ENCODE measurements at places on chromosomes 5 and 9.

GRCh38 chr9:137564817-137565411, 13.2 kb downstream of the MRPL41 start:
- no peak for DNase-seq

DNA sequence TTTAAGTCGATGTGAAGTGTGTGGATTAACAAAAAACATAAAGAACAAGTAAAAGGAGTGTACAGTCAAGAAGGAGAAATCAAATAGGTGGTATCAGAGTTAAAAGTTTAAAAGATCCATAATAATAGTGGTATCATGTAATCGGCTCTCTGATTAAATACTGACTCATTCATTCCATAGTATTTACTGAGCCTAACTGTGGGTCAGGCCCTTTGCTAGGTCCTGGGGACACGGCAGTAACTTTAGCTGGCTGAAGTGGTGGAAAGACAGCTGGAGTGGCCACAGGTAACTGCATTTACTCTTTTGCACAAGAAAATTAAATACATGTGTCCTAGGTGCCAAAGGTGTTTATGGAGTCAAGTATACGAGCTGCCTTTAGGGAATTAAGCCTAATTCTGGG, 124.0 kb downstream of the GNAQ start:
- DNase-seq = no peak

GRCh38 chr5:119072496-119072895, 1.6 kb downstream of the DMXL1 start:
- no peak for DNase-seq

DNA sequence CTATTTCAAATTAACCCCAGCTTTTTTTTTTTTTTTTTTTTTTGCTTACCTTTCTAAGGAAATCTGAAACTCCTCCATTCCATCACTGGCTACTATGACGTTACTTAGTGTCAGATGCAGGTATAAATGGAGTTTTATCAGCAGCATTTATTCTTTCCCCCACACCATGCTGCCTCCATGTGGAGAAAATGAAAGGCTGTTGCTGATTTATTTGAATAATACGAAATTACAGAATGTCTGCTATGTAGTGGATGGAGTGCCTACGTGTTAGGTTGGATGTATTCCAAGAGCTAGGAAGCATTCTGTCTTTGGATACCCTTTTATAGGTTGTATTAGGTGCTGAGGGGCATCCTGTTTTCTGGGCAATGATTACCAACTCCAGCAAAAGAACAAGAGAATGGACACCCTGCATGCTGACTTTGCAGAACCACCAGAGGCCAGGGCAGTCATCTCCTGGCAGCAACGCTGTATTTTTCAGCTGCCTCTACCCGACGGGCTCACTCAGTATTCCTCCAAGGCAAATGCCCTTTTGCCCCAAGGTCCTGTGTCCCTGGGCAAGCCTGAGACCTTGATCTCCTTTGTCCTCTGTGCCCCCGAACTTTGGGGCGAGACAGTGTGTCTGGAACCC, 199.5 kb downstream of the ALDH1A1 start:
- DNase-seq = no peak

- DNase-seq = no peak
These were observed 38.2 kb downstream of the WDR70 start for GRCh38 chr5:37417347-37417746.

DNA sequence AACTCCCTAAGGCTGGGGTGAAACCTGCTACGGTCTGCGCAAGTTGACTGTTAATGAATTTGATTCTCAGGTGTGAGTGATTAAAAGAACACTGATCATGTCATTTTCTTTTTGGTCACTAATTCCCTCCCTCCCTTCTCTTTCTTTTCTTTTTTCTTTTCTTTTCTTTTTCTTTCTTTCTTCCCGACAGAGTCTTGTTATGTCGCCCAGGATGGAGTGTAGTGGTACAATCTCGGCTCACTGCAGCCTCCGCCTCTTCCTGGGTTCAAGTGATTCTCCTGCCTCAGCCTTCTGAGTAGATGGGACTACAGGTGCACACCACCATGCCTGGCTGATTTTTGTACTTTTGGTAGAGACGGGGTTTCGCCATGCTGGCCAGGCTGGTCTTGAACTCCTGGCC, 2.6 kb downstream of the ANXA1 start:
- no peak for DNase-seq

DNA sequence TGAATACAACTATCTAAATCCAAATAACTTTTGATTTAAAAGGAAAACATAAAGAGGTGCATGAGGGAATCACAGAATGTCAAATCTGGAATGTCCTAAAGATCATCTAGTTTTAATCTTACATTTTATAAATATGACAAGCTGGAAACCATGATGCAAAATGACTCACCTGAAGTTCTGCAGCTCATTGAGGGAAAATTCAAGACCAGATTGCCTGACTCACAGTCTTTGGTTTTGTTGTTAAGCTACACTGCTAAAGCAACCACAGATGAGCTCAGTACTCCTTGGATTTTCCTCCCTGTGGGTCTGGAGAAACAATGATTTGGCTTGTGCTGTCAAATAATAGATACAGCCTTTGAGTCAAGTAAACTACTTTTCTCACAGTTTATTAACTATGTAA, 19.1 kb upstream of the EDIL3 start:
- DNase-seq = no peak

DNA sequence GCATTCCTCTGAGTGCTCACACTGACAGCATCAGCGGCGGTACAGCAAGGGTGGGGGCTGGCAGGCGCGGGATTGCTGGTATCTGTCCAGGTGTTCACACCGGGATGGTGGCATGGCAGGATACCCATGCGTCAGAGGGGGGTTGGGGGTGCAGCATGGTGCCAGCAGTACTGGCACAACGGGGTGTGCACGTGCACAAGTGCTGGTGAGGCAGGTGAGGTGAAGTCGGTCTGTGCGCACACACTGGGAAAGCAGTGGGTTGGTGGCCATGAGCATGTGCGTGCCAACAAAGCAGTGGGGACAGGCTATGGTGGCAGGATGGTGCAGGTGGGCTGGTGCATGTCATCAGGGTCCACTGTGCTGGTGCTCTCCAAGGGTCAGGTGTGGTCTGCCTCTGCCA, 819.6 kb upstream of the EDIL3 start:
- DNase-seq = no peak

GRCh38 chr9:9560382-9561035, 1052.3 kb downstream of the PTPRD start:
- DNase-seq = no peak

Data from stimulated activated CD8-positive, alpha-beta memory T cell treated with anti-CD3 and anti-CD28 coated beads, Interleukin-2, amount 100 ng/mL, for 1 hour (primary cell).